ENCODE measurements at places on chromosomes 5 and 9.

GRCh38 chr9:99605016-99605743 is 216.5 kb upstream of the NR4A3 start:
- no peak for DNase-seq

DNA sequence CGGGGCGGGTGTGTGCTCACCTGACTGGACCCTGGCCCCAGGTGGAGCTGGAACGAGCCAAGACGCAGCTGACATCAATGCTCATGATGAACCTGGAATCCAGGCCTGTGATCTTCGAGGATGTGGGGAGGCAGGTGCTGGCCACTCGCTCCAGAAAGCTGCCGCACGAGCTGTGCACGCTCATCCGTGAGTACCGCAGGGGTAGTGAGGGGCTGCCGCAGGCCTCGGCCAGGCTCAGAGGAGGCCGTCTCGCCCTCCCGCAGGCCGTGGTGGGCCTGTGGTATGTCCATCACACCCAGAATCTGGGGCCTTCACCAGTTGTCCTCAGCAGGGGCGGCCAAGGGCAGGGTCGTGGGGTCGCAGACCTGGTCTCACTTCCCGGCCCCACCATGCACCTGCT is 11.3 kb downstream of the PMPCA start:
- DNase-seq = no peak

GRCh38 chr9:6758248-6758497 is 400 bp downstream of the KDM4C start:
- no peak for DNase-seq

DNA sequence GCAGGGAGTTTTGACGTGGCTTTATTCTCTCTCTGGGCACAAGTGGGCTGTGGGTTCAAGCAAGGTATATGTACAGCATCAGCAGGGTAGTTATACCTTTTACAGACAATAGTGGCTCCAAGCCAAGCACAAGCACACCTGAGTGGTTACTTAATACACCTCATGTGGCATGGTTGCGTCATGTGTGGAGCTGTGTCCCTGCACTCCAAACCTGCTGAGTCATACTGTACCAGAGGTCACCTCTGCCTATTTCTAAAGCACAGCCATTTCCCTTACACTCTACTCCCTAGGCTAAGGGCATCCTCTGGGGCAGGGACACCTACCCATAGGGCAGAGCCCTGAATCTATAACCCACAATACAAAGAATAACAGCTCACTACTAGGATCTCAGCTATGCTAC is 147.3 kb downstream of the OSTF1 start:
- no peak for DNase-seq

All from stimulated activated naive CD4-positive, alpha-beta T cell treated with Interleukin-2 at 50 U/mL for 16 hours (primary cell).